Activated CD4-positive, alpha-beta T cell treated with anti-CD3 and anti-CD28 coated beads for 48 hours (primary cell): ENCODE measurements at places on chromosomes 2 and 18.

DNA sequence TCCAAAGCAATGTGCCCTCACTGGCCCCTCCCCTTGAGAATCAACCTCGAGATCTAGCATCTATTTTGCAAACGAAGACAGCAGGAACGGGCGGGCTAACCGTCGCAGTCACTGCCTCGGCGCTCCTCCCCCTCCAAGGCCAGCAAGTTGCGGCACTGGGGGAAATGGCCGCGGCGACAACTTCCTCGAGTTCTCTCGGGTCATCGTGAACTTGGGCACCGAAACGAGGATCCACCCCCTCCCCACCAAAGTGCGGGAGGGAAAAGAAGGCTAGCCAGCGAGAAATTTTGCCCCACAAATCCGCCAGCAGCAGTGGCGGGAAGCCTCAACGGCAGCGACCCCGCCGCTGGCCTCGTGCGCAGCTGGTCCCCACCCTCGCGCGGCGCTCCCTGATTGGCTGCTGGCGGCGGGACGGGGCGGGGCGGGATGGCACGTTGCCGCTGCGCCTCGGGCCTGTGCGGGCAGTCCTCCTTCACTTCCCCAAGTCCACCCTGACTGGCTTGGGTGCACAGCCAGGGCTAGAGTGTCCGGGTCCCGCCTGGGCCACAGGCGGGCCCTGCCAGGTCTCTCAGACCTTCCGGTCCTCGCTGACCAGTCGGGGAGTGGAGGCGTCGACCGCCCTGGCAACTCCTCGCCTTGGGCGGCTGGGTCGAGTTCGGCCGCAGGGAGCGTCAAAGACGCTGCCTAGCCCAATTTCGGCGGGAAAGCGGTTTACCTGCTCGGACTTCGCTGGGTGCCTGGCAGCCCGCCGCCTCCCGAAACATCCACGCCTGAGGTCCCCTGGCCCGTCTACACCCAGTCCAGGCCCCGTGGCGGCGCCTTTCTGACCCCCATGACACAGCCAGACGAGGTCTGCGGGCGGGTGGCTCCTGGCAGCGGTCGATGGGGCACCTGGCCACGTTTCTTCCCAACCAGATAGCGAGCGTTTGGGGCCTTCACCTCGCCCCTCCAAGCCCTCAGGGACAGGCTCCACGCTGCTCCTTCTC is at the start of gene BOLL:
TSS of gene BOLL (minus strand) at position 364 of the 986 bp plus-strand sequence. CDS start 3,469 bp downstream, outside the sequence.
- DNase-seq: no peak

DNA sequence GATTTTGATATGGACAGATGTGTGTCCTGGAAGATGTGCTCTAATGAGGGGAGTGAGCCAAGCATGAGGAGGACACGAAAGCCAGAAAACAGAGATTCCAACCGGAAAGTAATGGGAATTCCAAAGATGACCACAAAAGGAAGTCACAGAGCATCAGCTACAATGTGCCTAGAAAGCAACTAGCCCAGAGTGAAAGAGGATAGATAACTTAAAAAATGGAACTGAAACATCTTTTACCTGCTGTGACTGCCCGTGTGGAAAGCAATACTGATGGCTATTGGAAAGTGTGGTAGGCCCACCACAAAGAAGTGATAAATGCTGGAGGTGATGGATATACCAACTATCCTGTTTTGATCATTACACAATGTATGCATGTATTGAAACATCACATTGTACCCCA is 21.6 kb downstream of the DNMT3A start:
- no peak for DNase-seq

DNA sequence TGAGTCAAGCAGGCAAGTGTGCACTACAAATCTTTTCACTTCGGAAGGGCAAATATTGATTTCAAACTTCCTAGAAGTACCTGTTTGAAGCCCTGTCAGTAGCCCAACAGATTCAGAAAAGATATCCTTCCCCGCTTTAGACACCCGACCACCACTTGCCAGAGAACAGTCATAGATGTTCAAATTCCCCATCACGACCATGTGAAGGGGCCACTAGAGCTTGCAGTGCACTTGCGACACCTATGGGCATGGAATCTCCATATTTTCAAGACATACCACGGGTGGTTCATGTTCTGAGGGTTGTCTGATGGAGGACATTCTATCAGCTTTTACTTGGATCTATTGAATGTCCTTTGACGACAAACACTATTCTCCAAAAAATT is 23.8 kb downstream of the GNLY start:
- no peak for DNase-seq

DNA sequence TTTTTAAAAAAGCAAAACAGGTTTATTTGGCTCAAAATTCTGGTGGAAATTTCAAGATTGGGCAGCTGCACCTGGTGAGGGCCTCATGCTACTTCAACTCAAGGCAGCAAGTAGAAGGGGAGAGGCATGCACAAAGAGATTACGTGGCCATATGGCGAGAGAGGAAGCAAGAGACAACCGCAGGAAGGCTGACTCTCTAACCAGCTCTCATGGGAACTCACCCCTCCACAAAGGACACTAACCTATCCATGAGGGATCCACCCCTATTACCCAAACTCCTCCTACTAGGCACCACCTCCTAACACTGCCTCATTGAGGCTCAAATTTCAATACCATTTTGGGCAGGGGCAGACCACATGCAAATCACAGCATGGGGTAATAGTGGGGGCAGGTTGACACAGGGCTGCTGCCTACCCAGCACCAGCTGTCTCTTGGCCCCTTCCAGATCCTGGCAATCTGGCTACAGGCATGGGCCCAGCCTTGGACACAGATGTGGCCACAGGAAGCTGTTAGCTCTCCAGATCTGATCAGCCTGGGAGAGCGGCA is 2.0 kb upstream of the CAPN10 start:
- no peak for DNase-seq

DNA sequence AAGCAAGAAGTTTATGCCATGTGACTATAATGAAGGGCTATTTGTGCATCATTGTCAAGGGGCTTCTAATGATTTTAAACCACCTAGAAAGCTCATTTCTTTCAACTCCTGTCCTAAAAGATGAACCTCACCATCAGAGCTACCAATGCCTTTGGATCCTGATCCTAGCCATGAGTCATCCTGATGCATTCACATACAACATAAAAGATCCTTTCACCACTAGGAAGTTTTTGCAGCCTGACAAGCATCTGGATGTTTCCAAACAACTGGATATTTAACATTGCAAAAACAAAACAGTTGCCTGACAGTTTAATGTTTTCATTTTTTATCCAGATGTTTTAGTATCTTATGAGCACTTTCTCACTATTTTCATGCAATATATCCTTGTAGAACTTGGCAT is 425.3 kb downstream of the MBD2 start:
- no peak for DNase-seq

DNA sequence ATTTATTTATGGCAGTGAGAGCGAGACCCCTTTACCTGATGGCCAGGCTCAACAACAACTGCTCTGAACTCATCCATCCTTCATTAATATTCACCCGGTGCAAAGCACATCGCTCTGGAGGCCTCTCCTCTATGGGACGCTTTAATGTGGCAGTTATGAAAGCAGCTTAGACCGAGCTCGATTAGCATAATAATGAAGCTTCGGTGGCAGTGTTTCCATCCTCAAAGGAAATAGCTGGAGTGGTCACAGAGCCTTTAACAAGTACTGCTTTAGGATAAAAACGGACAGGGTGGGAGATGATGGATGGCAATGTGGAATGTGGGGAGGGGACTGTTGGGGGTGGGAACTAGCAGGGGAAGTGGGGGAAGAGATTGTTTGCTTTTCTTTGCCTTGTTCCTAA is 243.9 kb downstream of the SLC4A3 start:
- no peak for DNase-seq

DNA sequence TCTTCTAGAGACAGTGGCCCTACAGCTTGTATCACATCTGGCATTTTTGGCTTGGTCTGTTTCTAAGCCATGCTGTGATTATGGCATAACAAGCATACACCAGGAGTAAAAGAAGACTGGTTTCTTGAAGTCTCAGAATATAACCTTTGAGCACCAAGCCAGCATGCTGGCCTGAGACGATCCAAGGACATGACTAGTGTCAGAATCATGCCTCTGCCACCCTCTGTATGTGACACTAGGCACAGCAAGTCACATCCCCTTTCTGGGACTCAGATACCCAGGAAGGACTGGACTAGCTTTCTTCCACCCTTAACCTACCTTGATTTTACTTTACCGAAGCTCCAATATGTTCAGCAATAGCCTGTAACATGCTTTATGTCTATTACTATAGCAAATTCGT is 345.5 kb downstream of the SETBP1 start:
- no peak for DNase-seq

DNA sequence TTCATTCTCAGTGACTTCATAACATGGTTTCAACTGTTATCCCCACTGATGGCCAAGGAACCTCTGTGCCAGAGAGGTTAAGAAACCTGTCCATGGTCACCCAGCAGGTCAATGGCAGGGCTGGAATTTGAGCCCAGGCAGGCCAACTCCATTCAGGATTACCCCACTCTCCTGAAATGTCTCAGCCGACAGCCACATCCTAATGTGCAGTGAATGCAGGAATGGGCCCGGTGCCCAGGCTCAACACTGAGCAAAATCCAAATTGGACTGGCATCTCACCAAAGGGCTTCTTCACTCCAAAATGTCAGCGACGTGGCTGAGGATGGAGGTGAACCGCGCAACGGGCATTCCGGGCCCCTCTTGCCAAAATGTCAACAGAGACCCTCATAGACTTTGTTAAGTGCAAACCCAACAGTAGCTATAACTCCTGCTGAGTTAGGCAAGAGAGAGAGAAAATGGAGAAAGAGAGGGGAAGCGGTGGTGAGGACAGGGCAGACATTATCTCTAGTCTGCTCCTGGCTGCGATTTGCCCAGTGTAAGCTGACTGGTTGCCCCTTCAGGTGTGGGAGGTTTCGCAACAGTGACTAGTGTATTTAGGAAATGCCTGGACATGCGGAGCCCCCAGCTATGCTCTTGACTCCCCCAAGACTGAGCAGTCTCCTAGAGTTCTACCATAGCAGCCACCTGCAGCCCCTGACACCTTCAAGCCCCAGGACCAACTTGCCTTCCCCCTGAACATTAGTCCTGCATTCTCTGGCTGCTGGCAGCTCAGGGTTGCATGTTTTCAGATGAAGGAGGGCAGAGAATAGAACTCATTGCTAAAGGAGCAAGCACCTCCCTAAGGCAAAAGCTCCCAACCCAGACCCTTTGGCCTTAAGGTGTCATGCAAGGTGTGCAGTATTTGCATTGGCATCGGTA is 167.7 kb downstream of the ANAPC1 start:
- DNase-seq: no peak

- no peak for DNase-seq
Measured at GRCh38 chr2:223101340-223102039, 49.5 kb downstream of the KCNE4 start.

DNA sequence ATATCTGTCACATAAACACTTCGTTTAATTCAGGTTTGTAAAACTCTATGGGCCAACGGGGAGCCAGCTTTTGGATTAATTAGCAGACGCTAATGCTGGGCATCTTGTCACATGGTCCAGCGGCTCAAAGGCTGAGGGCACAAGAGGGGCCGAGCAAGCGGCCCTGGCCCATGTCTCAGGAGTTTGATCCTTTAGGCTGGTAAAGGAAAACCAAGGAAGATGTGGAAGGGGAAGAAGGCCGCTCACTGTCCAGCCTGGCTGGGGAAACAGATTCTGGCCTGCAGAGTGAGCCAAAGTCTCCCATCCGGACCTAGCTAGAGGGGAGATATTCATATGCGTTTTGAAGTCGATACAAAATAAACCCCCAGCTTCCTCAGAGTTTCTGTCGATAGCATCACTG is 248.6 kb upstream of the SIX2 start:
- DNase-seq: no peak

- peak; percentile 75 for DNase-seq
Measured at GRCh38 chr2:45778720-45779171, 127.3 kb downstream of the PRKCE start.
